GM12892 (cell line): ENCODE measurements at places on chromosomes 5 and 9.

DNA sequence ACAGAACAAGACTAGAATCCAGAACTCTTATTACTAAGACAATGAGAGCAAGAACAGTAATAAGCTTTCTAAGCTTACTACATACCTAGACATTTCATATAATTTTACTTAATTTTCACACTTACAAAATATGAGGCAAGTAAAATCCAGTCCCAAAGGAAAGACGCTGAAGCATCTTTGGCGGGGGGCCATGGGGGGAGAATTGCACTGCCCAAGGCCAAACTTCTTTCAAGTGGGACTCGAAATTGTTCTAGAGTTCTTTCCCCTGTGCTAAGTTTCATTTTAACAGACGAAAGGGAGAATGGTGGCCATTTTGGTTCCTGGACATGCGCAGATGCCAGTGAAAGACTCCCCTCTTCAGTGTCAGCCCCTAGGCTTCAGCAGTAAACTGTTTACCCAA is 72.3 kb downstream of the PRRT1B start:
- no peak for DNase-seq

- no peak for DNase-seq
Measured at GRCh38 chr5:143101725-143102386, 301.6 kb downstream of the NR3C1 start.

- DNase-seq: no peak
Measured at GRCh38 chr5:176813587-176814312, 3.4 kb downstream of the UNC5A start.

DNA sequence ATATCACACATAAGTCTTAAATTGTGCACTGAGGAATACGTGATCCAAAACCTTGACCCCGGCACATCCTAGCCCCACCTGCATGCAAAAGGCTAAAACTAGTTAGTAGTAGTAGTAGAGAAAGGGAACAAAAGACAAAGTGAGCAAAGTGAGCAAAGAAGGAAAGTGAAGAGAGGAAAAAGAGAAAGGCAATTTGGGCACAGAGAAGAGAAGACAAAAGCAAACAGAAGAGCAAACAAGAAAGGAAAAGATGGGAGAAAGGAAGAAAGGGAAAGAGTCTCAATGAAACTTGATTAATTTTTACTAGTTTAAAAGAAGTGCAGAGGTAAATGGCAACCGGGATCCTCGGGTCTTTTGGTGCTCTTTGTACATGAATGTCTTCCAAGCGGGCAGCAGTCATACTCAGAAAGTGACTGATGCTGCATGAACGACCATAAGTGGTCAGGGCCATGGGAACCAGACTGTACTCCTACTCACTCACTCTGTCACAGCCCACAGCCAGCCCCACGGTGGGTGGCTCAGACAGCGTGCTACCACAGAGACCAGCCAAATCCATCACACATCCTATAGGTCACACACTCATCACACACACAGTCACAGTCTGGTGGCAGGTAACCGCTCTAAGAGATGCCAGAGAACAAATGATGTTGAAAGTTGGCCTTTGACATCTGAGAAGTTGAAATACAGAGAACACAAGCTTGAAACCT is 203.9 kb downstream of the FBN2 start:
- DNase-seq: no peak

GRCh38 chr9:128192601-128193371 is 1.4 kb upstream of the CIZ1 start:
- no peak for DNase-seq

DNA sequence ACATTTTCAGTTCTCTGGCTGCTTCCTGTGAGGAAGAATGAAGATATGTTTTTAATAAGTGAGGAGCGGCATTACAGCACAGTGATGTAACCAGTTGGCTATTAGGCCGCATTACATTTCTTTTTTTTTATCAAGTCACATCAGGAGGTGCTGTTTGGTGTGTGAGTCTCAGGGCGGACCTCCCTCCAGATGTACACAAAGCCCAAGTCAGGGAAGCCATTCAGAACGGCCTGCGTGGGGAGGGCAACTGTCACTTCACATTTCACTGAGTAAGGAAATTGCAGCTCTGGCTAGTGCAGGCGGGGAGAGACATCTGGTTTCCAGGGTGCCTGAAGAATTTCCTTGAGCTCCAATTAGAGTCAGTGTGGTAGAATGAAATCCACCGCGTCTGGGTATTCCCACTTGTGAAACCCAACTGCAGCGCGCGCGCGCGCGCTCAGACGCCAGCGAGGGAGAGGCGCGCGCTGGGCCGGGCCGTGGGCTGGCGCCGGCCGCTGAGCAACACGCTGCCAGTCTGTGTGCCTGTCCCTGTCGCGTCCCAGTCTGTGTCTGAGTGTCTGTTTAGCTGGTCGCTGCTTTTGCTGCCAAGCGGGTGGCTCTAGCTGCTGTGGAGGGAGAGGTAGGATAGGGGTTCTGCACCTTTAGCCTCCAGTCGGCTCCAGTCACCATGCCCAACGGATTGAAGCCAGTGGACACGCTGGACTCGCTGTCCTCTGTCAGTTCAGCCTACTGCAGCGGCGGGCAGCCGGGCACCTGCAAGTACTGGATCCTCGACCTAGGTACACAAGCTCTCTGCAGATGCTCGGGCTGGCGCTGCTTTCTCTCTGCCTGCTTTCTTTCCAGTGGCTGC is 140.8 kb upstream of the OTULINL start:
- no peak for DNase-seq

DNA sequence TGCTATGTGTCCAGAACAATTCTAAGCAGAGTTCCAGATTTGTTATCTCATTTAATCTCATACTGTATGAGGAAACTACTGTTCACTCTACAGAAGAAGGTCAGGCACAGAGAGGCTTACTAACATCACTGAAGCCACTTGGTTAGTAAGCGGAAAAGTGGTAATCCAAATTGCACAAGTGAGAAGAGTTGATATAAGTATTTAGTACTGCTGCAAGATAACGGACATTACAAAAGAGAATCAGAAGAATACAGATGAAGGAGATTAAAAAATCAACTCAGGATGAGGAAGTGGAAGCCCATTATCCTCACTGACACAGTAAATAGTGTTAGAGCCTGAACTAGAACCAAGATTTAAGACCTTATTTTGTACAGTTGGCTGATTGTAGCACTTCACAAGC is 22.3 kb upstream of the TLR4 start:
- no peak for DNase-seq

GRCh38 chr5:142717582-142718215 is 31.8 kb upstream of the FGF1 start:
- DNase-seq: no peak

- DNase-seq: no peak
Measured at GRCh38 chr9:136437839-136438547, 1.7 kb downstream of the INPP5E start.

GRCh38 chr9:137390553-137391410 is 32.2 kb downstream of the EXD3 start:
- DNase-seq: no peak

DNA sequence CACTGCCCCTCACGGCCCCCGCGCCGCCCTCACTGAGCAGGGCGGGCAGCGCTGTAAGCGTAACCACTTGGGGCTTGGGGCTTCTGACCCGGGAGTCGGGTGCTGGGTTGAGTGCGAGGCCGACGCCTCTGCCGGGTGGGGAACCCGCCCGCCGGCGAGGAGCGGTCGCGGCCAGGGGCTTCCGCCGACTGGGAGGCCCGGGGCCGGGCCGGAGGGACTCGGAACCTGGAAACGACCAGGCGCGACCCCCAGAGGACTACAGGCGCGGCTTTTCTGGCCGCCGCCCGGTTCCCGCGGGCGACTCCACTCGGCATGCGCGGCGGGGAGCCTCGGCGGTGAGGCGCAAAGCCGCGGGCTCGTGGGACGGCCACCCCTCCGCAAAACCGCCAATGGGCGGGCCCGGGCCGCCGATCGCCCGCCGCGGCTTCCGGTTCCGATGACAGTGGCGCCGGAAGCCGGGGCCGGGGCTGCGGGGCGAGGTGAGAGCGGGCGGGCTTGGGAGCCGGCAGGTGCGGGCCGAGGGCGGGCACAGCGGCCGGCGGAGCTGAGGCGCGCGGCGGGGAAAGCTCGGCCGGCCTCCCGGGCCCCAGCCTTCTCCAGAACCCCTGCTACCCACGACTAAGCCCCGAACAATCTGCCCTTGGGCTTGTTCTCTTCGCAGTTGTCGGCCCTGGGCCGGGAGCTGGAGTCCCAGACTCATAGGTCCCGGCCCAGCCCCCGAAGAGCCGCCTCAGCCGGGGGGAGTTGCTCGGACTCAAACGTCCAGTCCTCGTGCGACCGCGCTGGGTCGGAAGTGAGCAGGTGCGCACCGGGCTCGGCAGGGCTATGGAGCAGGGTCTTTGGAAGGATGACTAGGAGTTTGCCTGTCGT is at the start of gene RMND5B:
TSS of gene RMND5B (plus strand) at position 439 of the 870 bp plus-strand sequence. CDS start 7,106 bp downstream, outside the sequence.
- peak; percentile 89 for DNase-seq

GRCh38 chr5:132456987-132457361 is 33.6 kb downstream of the IRF1 start:
- no peak for DNase-seq

DNA sequence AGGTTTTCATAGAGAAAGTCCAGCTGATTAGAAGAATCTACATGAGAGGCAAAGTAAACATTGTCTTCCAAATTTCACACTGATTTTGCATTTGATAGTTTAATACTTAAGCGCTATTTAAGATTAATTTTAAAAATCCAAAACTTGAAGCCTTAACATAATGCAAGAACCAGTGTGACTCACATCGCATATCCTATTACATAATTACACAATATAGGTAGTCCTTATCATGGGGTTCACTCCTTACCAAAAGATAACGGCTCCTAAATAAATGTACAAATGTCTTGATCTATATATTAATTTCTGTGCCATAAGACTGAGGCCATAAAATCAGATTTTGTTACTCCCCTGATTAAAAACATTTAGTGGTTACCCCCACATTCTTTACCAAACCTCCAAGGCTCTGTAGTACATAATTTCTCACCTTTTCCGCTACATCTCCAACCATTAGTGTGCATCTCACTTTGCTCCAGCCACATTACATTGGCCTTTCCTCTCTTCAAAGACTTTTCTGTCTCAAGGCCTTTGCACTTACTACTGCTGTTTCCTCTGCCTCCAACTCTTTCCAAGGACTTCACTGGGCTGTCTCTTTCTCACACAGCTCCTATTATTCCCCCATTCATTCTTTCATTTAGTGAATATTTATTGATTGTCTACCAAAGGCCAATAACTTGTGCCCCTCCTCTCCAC is 1.0 kb downstream of the RIOK2 start:
- no peak for DNase-seq

- DNase-seq: no peak
Measured at GRCh38 chr9:121360601-121361374, 9.3 kb downstream of the STOM start.

DNA sequence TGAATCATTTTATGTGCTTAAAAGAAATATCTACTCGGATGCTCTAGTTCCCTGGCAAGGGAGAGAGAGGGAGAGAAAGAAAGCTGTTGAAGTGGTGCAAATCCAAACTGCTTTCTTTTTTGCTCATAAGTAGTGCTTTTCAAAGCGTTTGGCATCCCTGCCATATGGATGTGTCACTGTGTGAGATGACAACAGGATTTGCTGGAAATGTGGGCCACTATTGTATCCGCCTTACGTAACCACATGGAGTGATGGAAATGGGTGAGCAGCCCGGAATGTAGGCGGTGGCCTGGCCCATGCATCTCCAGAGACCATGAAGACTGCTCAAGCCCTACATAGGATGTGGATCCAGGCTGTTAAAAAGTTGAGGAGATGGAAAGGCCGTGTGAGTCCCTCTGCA is 30.8 kb downstream of the TJP2 start:
- no peak for DNase-seq

DNA sequence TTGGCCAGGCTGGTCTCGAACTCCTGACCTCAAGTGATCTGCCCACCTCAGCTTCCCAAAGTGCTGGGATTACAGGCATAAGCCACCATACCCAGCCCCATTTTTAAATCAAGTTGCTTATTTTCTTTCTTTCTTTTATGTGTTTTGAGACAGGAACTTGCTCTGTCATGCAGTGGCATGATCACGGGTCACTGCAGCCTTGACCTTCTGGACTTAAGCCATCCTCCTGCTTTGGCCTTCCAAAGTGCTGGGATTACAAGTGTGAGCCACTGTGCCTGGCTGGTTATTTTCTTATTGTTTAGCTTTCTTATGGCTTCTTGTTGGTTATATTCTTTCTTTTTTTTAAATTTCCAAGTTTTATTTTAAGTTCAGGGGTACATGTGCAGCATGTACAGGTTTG is 79.7 kb upstream of the C5orf63 start:
- DNase-seq: no peak

DNA sequence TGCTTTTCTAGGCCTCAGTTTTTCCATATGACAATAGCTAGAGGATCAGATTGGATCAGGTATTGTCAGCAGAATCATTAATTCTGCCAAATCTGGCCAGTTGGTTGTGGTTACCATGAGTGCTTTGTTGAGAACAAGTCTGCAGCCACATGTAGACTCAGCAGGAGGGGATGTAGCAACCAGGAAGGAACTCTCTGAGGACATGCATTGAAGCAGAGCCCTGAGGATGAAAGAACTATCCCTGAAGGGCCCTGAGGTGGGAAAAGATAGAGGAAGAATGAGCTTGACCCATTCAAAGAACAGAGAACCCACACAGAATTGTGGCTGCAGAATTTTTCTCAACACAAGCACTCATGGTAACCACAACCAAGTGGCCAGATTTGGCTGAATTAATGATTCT is 60.1 kb upstream of the AFAP1L1 start:
- DNase-seq: no peak

- DNase-seq: no peak
Measured at GRCh38 chr9:116697887-116698286, 10.8 kb downstream of the TRIM32 start.

- no peak for DNase-seq
Measured at GRCh38 chr9:119453490-119453911, 84.3 kb upstream of the BRINP1 start.

DNA sequence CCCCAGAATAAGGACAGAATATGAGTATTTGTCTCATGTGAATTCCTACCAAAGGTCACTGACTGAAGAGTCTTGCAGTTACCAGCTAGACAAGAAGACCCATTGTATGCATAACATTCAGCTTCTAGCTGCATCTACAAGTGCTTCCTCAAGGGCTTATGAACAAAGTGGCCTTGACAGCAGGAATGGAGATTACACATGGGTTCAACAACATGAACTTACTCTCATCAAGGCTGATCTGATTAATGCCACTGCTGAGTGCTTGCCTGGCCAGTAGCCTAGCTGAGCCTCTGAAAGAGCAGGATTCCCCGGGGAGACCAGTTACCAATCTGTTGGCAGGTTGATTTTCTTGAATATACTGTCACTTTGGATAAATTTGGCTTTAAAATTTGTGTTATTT is 76.7 kb upstream of the CHD1 start:
- DNase-seq: no peak

DNA sequence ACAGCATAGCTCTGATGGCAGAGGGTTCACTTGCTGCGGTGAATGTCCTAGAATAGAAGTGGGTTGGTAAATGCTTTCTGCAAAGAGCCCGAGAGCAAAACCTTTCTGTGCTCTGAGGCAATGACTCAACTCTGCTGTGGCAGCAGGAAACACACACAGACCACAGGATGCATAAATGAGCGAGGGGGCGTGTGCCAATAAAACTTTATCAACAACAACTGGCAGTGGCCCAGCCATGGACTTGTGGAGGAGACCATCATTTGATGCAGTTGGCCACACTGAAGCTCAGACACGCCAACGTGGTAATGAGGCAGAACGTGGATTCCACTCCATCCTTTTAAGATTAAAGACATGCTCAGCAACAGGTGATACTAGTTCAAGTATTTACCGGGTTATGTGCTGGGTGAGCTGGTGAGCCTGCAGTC is 6.8 kb downstream of the MRPL36 start:
- DNase-seq: peak; percentile 70

- DNase-seq: no peak
Measured at GRCh38 chr5:147417135-147417813, 92.6 kb downstream of the DPYSL3 start.
